ENCODE measurements at places on chromosomes 5 and 9.

GRCh38 chr5:139877129-139877597 lies 81.6 kb downstream of the PSD2 start:
- DNase-seq: no peak

DNA sequence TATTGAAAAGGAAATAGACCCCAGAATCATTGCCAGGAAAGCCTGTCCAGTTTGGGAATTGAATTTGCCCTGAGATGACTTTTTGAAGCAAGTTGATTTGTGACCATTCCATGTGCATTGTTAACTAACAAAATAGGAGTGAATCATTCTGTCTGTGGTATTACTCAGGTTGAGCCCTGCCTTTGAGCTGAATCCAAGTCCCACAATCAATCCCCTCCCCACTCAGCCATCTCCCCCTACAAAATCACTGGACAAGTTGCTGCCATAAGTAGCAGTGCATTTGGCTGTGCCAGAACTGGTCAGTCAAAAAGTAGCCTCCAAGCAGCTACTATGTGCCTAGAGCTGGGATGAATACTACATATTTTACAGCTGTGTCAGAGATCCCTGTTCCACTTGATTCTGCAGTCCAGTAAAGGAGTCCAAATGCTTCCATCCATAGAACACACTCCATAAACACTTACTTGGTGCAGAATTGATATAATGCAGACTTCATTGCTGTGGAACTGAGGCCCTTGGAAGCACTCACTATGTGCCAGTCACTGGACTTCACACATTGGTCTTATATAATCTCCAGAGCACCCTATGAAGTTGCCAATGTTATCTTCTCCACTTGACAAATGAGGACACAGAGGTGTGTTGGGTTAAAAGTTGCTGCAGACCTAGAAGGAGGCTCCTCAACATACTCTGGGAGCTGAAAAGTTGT lies 96.1 kb downstream of the ZNF462 start:
- no peak for DNase-seq

DNA sequence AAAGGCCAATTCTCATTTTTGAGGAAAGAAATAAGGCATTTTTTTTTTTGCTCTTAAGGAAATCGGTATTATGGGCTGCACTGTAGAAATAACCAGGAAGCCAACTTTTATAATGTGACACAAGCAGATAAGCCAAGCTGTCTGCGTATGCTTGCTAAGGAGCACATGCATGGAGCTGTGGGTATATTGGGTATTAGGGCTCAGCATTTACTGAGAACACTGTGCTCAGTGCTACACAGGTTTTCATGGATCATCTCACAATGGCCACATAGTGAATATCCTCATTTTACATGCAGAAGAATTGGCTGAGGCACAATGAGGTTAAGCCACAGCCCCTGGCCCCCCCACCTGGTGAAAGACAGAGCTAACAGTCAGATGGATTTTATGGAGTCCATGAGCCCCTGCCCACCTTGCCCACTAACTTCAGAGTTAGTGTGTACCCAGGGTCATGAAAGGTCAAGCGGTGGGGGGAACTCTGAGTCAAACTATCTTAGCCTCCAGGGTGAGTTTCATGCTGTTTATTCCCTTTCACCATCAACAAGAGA lies 204.8 kb downstream of the SPATA31A6 start:
- DNase-seq: no peak

- no peak for DNase-seq
Measured at GRCh38 chr9:27204578-27204977, 92.4 kb downstream of the EQTN start.

GRCh38 chr9:7546261-7546660 lies 253.3 kb downstream of the DMAC1 start:
- no peak for DNase-seq

- DNase-seq: no peak
Measured at GRCh38 chr5:34436761-34437501, 219.2 kb upstream of the RAI14 start.

- DNase-seq: no peak
Measured at GRCh38 chr9:121798941-121799340, 147.5 kb downstream of the DAB2IP start.

GRCh38 chr5:157175071-157175612 lies 5.5 kb upstream of the ITK start:
- DNase-seq: no peak

DNA sequence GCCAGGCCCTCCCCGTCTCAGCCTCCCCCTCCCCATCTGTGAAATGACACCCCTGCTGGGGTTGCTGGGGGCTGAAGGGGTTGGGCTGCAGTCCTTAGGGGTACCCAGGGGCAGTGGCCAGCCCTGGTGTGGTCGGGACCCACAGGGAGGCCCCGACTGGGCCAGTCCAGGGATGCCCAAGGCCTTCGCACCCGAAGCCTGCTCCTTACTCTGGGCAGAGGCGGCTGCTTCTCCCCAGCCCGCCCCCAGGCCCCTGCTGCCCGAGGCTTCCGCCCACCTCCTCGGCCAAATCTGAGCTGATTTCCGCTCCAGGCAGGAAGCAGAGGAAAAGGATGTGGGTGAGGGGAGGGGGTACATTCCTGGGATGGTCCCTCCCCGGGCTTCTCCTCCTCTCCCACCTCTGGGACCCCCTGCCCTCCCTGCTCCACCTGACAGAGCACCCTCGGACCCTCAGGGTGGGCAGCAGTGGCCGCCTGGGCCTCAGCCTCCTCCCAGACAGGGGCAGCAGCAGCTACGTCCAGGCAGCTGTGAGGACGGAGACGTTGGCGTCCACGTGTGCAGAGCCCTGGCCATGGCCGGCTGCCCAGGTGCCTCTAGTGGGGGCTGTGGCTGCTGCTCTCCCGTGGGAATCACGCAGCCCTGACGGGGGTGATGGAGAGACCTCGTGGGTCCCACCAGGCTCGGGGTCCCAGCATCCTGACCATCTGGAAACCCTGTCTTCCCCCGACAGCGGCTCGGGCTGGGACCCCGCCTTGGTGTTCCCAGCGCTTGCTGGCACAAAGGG lies 4.2 kb upstream of the NRARP start:
- DNase-seq: no peak

GRCh38 chr5:78597068-78597973 lies 51.3 kb downstream of the LHFPL2 start:
- no peak for DNase-seq

DNA sequence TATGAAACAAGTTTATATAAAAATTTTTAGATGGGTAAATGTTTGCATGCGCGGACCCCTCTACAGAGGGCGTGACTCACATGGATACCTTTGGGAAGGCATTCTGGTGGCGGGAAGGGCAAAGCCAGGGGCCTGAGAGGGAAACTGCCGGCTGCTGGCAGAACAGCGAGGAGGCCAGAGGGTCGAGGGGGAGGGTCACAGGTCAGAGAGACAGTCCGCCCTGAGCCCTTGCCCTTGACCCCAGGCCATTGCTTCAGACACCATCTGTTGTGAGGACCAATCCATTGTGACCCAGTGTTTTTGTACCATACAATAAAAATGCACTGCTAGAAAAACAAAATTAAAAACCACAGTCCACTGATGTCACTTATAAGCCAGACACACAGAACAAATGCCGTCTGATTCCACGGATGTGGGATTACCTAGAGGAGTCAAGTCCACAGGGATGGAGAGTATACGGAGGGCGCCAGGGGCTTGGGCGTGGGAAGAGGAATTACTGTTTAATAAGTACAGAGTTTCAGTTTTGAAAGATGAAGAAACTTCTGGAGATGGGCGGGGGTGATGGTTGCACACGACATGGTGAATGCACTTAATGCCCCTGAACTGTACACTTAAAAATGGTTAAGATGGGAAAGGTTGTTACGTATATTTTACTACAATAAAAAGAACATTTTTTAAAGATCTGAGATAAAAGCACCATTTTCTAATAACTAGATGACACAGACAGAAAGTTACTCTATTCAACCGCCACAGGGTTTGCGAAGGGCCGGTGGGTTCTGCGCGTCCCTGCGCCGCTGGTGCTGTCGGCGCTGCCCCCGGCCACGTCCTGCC lies 12.0 kb downstream of the BTNL9 start:
- no peak for DNase-seq

DNA sequence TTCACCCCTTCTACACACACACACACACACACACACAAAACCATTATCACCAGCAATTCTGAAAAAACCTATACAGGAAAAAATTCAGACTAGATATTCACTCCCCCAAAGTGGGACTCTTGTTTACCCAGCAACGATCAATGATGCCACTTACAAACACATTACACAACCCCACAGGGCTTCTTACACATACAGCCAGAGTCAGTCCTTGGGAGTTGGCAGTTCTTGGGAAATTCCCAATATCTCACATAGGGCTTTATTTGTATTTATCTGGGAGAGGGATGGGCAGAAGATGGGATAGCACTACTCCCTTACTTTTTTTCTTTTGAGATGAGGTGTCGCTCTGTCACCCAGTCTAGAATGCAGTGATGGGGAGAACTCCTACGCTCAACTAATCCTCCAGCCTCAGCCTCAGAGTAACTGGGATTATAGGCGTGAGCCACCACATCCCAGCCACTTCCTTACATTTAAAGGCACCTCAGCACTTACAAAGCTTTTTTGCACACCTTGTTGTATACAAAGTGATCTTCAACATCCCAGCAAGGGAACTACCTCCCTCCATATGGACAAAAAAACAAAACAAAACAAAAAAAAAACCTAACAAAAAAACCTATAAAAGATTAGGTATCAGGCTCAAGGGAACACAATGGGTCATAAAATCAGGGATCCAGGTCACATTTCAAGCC lies 168.4 kb downstream of the TSSK1B start:
- no peak for DNase-seq

DNA sequence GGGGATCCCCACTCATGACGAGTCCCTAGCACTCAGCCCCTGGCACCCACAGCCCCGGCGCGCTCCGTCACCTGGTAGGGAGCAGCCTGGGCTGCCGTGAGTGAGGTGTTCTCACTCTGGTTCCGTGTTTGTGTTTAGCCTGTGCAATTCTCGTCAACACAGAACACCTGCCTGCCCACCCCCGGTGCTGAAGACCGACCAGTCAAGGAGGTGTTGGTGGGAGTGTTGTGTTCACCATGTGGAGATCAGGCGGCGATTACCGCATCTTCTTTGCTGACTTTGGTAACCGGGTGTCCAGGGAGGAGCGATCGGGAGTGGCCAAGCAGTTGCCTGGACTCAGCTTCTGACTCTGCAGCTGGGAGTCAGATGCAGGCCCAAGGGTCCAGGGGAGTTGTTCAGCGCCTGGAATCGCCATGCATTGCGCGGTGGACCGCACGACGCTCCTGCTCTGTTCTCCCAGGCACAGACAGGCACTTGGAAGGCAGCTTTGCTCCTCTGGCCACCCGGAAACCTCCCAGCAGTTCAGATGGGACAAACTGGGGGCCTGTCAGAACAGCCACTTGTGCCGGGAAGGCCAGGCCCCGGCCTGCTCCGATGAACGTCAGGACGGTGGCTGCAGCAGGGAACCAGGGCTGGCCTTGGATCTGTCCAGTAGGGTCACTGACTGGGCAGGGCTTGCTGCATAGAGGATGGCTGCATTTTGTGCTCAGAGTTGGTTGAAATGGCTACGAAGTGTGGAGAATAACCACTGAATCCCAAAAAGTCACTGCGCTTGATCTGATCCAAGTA lies 28.2 kb downstream of the EXOC3 start:
- DNase-seq: no peak

- no peak for DNase-seq
Measured at GRCh38 chr5:135225856-135226560, 173.0 kb downstream of the MACROH2A1 start.

GRCh38 chr9:110115826-110116542 lies 92.0 kb downstream of the C9orf152 start:
- DNase-seq: no peak

- DNase-seq: no peak
Measured at GRCh38 chr5:32014096-32014745, 159.9 kb downstream of the GOLPH3 start.

GRCh38 chr5:169029661-169030274 lies 271.2 kb downstream of the SLIT3 start:
- DNase-seq: no peak

DNA sequence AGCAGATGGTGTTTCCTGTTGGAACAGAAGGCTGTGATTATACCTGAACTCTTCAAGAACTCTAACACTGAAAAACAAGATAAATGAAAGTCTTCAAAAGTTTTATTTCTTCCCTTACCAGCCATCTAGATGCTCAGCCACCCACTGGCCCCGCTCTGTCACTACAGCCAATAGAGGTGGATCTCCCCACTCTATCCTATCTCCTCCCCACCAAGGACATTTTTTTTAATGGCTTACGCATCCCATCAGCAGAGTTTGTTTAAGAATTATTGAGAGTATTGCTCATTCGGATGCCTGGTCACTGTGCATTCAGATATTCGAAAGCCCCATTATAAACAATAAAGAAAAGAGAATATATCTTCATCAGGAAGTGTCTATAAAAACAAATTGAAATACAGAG lies 159.4 kb downstream of the RASEF start:
- DNase-seq: no peak

- DNase-seq: no peak
Measured at GRCh38 chr9:111807197-111807596, 12.5 kb upstream of the SHOC1 start.

DNA sequence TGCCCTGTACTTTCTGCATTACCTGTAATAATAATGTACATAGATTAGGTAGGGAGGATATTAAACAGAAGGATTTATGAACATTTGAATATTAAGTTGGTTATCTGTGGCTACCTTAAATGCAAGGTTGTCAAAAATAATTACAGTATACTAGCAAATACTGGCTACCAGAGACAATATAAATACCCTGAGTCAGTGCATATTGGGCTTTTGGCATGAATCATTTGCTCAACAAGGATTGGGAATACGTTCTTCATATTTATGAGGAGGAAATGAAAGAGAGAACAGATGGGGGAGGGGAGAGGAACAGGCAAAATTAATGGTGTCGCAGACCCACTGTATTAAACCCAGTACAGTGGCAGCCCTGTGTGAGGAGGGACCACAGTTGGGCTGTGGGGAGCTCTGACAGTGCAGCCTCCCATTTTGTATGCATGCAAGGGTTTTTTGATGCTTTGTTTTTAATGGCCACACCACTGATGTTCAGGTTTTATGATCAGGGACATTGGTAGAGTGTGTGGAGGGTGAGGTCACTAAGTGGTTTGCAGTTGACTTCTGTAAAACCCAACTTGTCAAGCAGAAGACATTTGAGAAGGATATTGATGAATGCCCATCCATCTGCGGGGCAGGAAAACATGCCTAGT lies 56.9 kb downstream of the MVB12B start:
- no peak for DNase-seq

GRCh38 chr9:17824191-17824590 lies 245.3 kb downstream of the SH3GL2 start:
- DNase-seq: no peak

GRCh38 chr9:35616681-35617459 lies 1.3 kb downstream of the CD72 start:
- peak; percentile 50 for DNase-seq

Data from stimulated activated CD4-positive, alpha-beta T cell treated with anti-CD3 and anti-CD28 coated beads, Interleukin-1b, Interleukin-23, amount 100 ng/mL, for 4 hours (primary cell).